Endothelial cell of umbilical vein (primary cell): ENCODE measurements at places on chromosomes 13 and 19.

- no peaks in the 10 kb centered on the region for H3K27me3 ChIP-seq
- H3K4me3 ChIP-seq, result no peak overlapping the region
- H3K4me1 ChIP-seq, result no peaks in the 10 kb centered on the region
Observed at GRCh38 chr19:4498694-4499093, 19.6 kb downstream of the PLIN4 start.

GRCh38 chr13:77497835-77498234, 37.7 kb upstream of the SCEL start:
- H3K4me1 ChIP-seq, result peaks cover 9% of the 10 kb centered on the region
- no peak overlapping the region for H3K27ac ChIP-seq
- H3K4me3 ChIP-seq, result no peak overlapping the region
- no peak for DNase-seq

GRCh38 chr13:46345866-46346265, 41.2 kb downstream of the RUBCNL start:
- H3K4me1 ChIP-seq, result no peaks in the 10 kb centered on the region
- no peaks in the 10 kb centered on the region for H3K27me3 ChIP-seq
- H3K4me3 ChIP-seq, result no peak overlapping the region
- H3K27ac ChIP-seq, result no peak overlapping the region

- H3K4me3 ChIP-seq, result no peak overlapping the region
- no peaks in the 10 kb centered on the region for H3K27me3 ChIP-seq
Observed at GRCh38 chr19:16330368-16330801, 5.8 kb downstream of the KLF2 start.

DNA sequence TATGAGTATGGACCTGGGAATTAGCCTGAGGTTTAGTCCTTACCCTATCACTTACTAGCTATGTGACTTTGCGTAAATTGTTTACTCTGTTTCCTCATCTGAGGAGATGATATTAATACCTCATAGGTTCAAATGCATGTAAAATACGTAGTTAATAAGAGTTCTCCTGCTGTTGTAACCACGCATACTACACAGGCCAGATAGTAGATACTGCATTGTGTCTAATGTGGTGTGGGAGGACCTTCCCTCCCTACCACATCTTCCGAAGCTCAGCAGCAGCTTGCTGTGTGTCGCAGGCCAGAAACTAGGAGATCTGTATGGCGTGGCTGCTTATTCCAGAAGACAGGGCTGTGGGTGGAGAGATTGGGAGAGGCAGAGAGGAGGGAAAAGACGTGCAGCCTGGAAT, 23.0 kb downstream of the GTF2F2 start:
- DNase-seq, result no peak
- no peaks in the 10 kb centered on the region for H3K36me3 ChIP-seq
- H3K4me1 ChIP-seq, result peaks cover 6% of the 10 kb centered on the region
- no peak overlapping the region for H3K27ac ChIP-seq
- no peaks in the 10 kb centered on the region for H3K27me3 ChIP-seq
- H3K4me3 ChIP-seq, result no peak overlapping the region

GRCh38 chr19:3357992-3358688, 8.2 kb upstream of the NFIC start:
- DNase-seq, result no peak
- H3K4me3 ChIP-seq, result peak overlapping the region; percentile 94
- peaks cover 11% of the 10 kb centered on the region for H3K4me1 ChIP-seq

GRCh38 chr19:33630880-33631608, 9.3 kb downstream of the CHST8 start:
- no peaks in the 10 kb centered on the region for H3K4me1 ChIP-seq
- no peak for DNase-seq
- no peak overlapping the region for H3K27ac ChIP-seq

- peaks cover 12% of the 10 kb centered on the region for H3K4me1 ChIP-seq
- H3K36me3 ChIP-seq, result peaks cover 16% of the 10 kb centered on the region
- no peaks in the 10 kb centered on the region for H3K27me3 ChIP-seq
- no peak for DNase-seq
- H3K4me3 ChIP-seq, result no peak overlapping the region
Observed at GRCh38 chr19:16115301-16116039, 3.8 kb downstream of the RAB8A start.

DNA sequence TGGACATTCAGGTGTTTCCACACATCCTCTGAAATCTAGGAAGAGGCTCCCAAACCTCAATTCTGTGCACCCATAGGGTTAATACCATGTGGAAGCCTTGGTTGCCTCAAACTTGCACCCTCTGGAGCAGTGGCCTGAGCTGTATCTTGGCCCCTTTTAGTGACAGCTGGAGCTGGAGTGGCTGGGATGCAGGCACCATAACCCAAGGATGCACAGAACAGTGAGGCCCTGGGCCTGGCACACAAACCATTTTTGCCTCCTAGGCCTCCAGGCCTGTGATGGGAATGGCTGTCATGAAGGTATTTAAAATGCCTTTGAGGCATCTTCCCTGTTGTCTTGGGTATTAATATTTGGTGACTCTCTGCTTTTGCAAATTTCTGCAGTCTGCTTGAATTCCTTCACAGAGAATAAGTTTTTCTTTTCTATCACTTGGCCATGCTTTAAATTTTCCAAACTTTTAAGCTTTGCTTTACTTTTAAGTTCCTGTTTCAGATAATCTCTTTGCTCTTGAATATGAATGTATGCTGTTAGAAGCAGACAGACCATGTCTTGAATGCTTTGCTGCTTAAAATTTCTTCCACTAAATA, 1594.5 kb upstream of the PCDH20 start:
- H3K4me1 ChIP-seq, result no peaks in the 10 kb centered on the region
- no peak for DNase-seq
- H3K36me3 ChIP-seq, result no peaks in the 10 kb centered on the region
